ENCODE measurements at places on chromosomes 3 and 15.

GRCh38 chr15:63943829-63944680 lies 102.2 kb downstream of the DAPK2 start:
- DNase-seq = no peak

DNA sequence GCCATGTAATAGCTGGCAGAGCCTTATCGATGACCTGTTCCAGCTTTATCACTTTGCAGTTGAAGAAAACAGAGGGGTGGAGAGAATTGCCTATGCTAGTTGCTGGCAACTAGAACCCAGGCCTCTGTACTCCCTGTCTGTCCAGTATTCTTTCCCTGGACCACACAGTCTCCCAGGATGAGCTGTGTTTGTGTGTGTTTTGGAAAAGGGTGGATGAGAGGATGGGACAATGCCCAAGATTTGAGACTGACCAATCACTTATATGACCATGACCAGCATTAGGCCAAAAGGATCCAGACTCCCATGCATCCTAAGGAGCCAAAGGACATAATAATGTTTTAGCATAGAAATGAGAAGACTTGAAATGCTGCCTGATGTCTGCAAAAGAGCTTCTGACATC lies 102.6 kb downstream of the CD200R1L start:
- no peak for DNase-seq

DNA sequence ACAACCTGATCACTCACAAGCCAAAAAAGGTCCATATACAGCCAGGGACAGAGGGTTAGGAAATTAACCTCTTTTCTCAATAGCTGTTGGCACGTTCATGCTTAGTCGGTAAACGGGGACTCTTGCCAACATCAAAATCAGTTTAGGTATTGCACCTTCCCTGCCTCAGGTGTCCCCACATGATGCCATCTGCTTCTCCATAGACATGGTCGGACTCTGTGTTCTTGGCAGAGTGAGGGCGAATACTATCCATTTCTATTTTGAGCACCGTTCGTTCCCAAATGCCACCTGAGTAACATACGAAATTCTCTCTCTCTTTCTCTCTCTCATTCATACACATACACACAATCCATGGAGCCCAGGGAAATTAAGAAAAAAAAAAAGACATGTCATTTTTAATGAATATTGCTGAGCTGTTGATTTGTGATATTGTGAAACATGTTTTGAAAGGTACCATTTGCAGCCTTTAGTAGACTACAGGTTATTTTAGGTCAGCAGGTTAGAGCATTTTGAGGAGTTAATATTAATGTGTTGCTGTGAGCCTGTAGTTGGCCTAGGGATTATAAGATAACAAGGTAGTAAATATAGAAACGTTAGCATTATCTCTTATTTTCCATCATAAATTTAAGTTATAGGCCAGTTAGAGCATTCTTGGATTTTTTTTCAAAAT lies 78.5 kb downstream of the GHSR start:
- DNase-seq = no peak

- no peak for DNase-seq
Observed at GRCh38 chr3:189353318-189353965, 181.7 kb downstream of the TPRG1 start.

DNA sequence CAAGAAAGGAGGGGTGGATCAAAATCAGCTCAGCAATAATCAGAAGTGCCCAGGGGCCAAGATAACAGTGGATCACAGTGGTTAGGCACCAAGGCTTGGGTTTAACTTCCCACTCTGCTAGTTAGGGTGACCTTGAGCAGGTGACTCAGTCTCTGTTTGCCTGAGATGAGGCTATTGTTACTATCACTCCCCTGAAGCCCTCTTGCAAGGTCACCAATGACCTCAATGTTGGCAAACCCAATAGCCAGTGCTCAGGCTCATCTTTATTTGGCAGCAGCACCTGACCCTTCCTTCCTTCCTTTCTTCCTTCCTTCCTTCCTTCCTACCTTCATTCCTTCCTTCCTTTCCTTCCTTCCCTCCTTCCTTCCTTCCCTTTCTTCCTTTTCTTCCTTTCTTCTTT lies 102.4 kb upstream of the HACD2 start:
- no peak for DNase-seq

DNA sequence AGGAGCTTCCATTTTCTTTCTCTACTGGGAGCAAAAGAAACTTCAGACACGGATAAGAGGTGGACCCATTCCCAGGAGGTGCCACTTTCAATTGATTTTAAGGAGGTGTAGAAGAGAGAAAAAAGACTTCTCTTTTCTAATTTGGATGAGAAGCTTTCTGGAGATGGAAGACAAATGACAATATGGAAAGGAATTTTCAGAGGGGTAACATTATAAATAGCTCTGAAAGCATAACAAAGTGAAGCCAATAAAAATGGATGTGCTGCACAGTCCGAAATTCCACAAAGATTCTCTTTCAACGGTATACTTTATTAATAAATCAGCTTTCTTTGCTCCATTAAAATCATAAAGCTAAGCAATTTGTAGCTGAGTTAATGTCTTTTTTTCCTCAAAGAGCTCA lies 607.2 kb upstream of the MDFIC2 start:
- no peak for DNase-seq

GRCh38 chr15:91866971-91867372 lies 13.5 kb downstream of the SLCO3A1 start:
- DNase-seq = no peak

DNA sequence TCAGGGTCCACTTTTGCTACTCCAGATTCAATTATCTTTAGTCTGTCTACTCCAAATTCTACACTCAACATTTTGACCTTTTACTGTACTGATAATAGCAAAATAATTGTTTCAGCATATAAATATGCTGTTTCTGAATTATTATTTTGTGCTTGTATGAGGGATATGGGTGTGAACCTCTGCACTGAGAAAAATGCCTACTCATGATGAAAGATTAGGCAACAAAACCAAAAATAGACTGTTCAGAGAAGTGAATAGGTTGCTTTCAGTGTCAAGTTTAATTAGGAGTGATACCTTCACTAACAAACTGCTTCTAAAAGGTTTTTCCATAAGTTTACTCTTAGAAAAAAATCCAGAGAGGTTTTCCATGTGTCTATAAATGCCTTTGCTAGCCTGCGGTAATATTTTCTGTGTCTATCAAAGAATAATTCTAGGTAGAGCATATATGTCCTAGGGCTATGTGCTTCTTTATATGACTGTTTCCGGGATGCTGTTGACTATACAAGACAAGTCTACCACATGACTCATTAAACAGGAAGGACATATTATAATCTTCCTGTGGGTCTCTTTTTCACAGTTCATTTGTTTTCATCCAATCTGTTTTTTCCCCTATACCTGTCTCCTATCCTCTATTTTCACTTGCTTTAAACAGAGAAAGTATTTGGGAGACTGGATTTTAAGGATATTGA lies 218.5 kb upstream of the TTC14 start:
- no peak for DNase-seq

- no peak for DNase-seq
Observed at GRCh38 chr15:93862791-93863190, 368.6 kb upstream of the MCTP2 start.

DNA sequence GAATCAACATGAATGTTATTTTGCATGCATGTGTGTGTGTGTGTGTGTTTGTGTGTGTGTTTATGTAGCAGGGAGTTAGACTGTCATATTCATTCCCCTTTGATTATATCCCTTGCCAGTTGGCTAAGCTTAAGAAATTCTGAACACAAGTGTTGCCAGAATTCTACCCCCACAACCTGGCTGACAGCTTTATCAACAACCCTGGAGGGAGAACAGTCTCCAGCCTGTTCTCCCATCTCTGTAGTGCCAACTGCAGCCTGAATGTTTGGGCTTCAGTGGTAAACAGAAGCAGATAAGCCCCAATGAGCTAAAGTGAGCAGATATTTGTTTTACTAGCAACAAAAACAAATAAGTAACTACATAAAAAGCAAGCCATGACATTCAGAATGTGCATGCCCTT lies 162.6 kb upstream of the ABI3BP start:
- no peak for DNase-seq

DNA sequence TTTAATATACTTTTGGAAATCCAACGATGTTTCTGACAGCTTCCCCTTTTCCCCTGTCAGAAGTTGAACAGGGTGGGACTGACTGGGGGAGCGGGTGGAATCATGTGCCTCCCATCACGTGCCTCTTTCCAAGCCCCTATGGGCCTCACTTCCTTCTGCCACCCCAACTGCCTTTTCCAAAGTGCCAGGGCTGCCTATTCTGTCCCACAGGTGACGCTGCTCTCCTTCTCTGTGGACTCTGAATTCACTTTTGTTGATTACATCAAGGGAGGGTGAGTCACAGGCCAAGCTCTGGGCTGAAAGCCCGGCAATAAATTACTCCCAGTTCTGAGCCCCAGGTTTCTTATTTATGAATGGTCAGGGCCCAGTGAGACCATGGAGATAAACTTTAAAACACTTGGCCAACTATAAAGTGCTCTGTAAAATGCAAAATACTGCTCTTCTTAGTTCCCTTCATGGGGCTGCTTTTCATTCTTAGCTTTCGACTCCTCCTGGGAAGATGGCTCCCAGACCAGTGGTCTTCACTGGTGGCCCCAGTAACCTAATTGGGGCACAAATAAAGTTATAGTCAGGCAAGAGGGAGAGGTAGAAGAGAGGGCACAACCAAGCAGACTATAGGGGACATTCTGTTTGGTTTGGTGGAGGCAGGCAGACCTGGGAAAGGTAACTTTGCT lies 12.3 kb downstream of the CPNE9 start:
- DNase-seq = peak; percentile 37

DNA sequence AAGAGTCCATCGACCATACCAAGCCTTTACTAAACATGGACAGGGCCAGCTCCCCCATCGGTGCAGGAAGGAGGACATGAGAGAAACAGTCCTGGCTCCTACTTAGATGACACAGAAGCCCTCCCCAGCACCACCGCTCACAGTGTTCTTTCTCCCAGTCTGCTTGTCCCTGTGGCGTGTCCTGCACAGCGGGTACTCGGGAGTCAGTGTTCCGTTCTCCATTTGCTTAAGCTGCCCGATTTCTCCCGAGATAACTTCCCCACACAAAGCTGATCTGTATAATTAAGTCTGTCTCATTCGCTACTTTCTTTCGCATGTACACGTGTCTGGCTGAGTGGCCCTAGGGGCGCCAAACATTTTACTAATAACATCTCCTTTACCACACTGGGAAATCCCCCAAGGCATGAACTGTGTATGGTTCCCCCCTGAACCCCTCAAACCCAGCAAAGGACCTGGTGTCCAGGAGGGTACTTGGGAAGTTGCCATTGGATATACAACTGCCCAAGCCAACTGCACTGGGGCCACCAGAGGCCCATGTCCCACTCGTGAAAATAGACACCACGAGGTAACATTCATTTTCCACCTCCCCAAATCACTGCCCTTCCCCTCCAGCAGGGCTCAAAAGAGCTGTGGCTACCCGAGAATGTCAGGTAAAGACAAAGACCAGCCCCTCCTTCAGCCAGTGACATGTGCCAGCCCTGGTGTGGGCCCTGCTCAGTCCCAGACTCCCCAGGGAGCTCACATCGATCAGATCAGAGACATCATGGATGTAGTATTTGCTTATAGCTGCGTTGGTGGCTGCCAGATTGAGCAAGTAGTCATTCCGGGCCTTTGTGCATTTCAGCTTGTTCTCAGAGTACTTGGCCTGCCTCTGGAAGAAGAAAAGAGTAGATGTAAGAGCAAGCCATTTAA lies 96.5 kb upstream of the RAD18 start:
- no peak for DNase-seq

GRCh38 chr3:137039570-137039969 lies 81.8 kb downstream of the IL20RB start:
- DNase-seq = no peak

- DNase-seq = no peak
Observed at GRCh38 chr3:5276934-5277333, 89.4 kb downstream of the EDEM1 start.

- DNase-seq = no peak
Observed at GRCh38 chr3:140249188-140249587, 314.2 kb downstream of the CLSTN2 start.

DNA sequence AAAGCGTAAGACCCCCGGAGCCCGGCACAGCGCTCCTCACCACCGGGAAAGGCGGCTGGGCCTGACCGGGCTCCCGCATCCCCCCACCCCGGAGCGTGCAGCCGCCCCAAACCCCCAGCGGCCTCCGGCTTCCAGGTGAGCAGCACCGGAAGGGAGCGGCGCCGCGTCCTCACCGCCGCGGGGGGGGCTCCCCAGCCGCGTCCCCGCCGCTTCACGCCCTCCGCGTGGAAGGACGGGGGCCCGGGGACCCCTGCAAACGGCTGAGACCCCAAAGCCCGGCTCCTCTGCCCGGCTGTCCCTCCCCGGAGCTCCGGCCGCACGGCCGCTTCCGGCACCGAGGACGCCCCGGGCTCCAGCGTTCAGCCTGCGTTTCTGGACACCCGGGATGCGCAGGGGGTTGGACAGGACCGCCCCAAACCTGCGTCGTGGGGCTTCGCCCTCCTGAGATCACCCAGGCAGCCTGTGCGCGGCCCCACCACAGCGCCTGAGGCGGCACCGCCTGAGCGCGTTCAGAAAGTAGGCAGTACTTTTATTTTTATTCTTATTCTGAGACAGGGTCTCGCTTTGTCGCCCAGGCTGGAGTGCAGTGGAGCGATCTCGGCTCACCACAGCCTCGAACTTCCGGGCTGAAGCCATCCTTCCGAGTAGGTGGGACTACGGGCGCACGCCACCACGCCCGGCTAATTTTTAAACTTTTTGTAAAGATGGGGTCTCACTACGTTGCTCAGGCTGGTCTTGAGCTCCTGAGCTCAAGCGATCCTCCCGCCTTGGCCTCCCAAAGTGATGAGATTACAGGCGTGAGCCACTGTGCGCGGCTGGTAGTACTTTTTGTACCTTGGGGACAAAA lies 51.6 kb upstream of the BLM start:
- no peak for DNase-seq

- DNase-seq = no peak
Observed at GRCh38 chr3:141151439-141151838, 80.2 kb upstream of the PXYLP1 start.

DNA sequence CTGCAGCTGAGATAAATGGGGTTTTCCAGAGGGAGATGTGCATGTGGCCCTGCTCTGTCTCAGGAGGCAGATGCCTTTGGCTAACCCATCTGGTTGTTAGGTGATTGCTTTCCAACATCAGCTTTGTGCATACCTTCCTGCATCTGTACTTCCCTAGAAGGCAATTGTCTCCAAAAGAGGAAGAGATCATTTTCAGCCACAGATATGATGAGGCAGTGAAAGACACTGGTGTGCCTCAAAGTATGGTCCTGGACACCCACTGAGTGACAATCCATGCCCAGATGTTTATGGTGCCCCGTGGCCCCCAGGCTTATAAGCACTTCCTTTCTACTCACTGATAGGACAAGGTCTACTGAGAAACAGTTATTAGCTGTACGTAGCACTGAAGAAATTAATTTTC lies 117.5 kb upstream of the NR2F2 start:
- no peak for DNase-seq

DNA sequence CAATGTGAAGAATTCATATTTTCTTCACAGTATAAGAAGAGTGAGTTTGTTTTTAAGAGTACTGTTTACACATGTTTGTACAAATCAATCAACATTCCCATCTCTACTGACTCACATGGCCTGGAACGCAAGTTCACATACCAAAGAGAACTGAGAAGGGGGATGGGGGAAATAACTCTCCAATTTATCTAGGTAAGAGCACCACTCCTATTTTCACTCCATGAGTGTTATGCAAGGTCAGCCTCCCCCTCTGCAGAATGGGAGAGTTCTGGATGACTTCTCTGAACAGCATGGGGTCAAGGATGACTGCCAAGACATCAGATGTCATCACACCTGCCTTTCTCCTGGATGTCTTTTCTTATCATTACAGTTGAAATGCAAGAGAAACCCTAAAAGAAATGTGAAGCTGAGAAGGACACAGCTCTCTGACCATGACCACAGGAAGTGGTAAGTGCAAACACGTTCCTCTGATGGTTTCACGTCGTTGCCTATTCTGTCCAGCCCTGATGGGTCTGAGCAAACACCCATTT lies 95.2 kb downstream of the SEMA6D start:
- DNase-seq = no peak

GRCh38 chr3:152060701-152061100 lies 187.3 kb downstream of the SUCNR1 start:
- DNase-seq = no peak
